ENCODE measurements at places on chromosomes 5 and 9.

- H3K4me1 ChIP-seq: peaks cover 6% of the 10 kb centered on the region
- H3K36me3 ChIP-seq: no peaks in the 10 kb centered on the region
Observed at GRCh38 chr9:128358861-128359260, 12.3 kb upstream of the URM1 start.

- no peak overlapping the region for H3K27ac ChIP-seq
- no peaks in the 10 kb centered on the region for H3K4me1 ChIP-seq
- H3K27me3 ChIP-seq: no peaks in the 10 kb centered on the region
- no peak overlapping the region for H3K4me3 ChIP-seq
Observed at GRCh38 chr5:25439025-25439424, 794.2 kb upstream of the CDH10 start.

- H3K4me1 ChIP-seq: peaks cover 4% of the 10 kb centered on the region
- no peaks in the 10 kb centered on the region for H3K36me3 ChIP-seq
- DNase-seq: peak; percentile 86
- H3K27ac ChIP-seq: peak within 1 kb of the TSS; percentile 64
Observed at GRCh38 chr5:178895615-178896571, at the start of gene ZFP2. Gene ZFP2, plus strand, starts transcription at chr5:178895913. Its CDS starts 35,401 bp downstream, at chr5:178931314.

GRCh38 chr9:114214686-114215414 is 59.5 kb downstream of the COL27A1 start:
- no peak overlapping the region for H3K4me3 ChIP-seq
- no peaks in the 10 kb centered on the region for H3K27me3 ChIP-seq
- no peaks in the 10 kb centered on the region for H3K4me1 ChIP-seq
- H3K36me3 ChIP-seq: no peaks in the 10 kb centered on the region
- H3K27ac ChIP-seq: no peak overlapping the region

DNA sequence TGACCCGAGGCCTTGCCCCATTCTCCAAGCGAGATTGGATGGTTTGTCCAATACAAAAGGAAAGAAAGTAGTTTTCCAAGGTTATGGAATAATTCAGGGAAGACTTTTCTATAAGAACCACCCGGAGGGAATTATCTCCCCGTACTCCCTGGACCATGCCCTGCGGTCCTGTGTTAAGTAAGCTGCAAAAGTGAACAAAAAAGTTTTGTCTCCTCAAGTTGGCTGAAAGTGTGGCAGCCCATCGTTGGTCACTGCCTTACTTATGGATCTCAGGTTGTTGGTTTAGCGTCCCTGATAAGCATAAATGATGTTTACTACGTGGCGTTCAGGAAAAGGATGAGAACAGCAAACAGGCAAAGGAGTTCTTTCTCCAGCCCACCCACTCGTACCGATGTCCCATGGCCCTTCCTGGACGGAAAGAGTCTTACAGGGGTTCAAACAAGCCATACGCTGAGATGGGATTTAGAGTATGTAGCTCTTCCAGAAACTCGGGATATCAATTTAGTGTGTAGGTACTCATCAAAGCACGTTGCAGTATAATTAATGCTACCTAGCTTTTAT is 413 bp upstream of the AUH start:
- no peaks in the 10 kb centered on the region for H3K36me3 ChIP-seq
- H3K27ac ChIP-seq: peak overlapping the region; percentile 93
- H3K4me1 ChIP-seq: peaks cover 9% of the 10 kb centered on the region
- peak overlapping the region; percentile 98 for H3K4me3 ChIP-seq
- no peaks in the 10 kb centered on the region for H3K27me3 ChIP-seq

GRCh38 chr9:23171479-23171878 is 654.6 kb downstream of the ELAVL2 start:
- H3K4me3 ChIP-seq: no peak overlapping the region
- no peaks in the 10 kb centered on the region for H3K27me3 ChIP-seq
- H3K36me3 ChIP-seq: no peaks in the 10 kb centered on the region
- no peak for DNase-seq
- H3K27ac ChIP-seq: no peak overlapping the region
- H3K4me1 ChIP-seq: no peaks in the 10 kb centered on the region

DNA sequence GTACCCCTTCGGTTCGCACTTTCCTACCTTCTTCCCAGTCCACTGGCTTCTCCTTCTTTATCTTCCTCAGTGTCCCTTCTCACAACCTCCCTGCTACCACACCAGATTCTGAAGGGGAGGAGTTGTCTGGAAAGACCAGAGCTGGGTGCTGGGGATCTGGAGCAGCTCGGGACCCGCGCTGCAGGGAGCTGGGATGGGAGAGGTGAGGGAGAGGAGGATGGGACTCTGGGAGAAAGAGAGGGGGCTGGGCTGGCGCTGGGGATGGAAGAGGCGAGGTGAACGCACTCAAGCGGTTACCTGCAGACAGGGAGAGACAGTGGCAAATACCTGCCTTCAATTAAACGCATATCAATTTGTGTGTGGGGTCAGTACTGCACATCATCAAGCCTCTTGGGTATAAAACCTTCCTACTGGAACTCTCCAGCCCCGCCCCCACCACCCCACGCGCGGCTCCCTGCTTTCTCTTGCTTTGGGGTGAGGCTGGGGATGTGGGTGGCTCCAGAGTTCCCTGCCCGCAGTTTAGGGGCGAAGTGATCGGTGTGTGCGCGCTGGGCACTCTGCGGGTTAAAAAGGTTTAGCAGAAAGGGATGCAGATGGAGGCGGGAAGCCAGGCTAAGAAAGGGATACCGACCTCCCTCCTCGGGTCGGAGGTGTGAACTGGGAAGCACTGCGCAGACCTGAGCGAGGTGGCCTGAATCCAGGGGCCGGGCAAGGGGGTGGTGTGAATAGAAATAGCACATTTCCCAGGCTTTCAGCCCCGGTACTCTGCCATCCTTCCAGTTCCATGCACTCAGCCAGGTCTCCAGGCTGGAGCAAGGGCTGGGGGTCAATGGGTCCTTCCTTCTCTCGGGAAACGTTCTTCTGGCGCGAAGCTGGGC is 977 bp upstream of the PAM start:
- H3K4me1 ChIP-seq: no peaks in the 10 kb centered on the region
- no peaks in the 10 kb centered on the region for H3K27me3 ChIP-seq
- H3K36me3 ChIP-seq: no peaks in the 10 kb centered on the region

GRCh38 chr5:123283031-123283430 is 140.2 kb downstream of the CEP120 start:
- no peaks in the 10 kb centered on the region for H3K36me3 ChIP-seq
- no peak overlapping the region for H3K4me3 ChIP-seq
- no peak overlapping the region for H3K27ac ChIP-seq
- DNase-seq: no peak
- H3K4me1 ChIP-seq: no peaks in the 10 kb centered on the region

GRCh38 chr5:66884564-66885243 is 288.5 kb downstream of the MAST4 start:
- no peaks in the 10 kb centered on the region for H3K4me1 ChIP-seq
- no peaks in the 10 kb centered on the region for H3K27me3 ChIP-seq
- no peak for DNase-seq
- H3K27ac ChIP-seq: peak overlapping the region; percentile 7

- no peak for DNase-seq
- H3K4me1 ChIP-seq: no peaks in the 10 kb centered on the region
- no peaks in the 10 kb centered on the region for H3K27me3 ChIP-seq
- no peak overlapping the region for H3K4me3 ChIP-seq
- no peak overlapping the region for H3K27ac ChIP-seq
- no peaks in the 10 kb centered on the region for H3K36me3 ChIP-seq
Observed at GRCh38 chr9:109423877-109424276, 74.2 kb downstream of the PTPN3 start.

DNA sequence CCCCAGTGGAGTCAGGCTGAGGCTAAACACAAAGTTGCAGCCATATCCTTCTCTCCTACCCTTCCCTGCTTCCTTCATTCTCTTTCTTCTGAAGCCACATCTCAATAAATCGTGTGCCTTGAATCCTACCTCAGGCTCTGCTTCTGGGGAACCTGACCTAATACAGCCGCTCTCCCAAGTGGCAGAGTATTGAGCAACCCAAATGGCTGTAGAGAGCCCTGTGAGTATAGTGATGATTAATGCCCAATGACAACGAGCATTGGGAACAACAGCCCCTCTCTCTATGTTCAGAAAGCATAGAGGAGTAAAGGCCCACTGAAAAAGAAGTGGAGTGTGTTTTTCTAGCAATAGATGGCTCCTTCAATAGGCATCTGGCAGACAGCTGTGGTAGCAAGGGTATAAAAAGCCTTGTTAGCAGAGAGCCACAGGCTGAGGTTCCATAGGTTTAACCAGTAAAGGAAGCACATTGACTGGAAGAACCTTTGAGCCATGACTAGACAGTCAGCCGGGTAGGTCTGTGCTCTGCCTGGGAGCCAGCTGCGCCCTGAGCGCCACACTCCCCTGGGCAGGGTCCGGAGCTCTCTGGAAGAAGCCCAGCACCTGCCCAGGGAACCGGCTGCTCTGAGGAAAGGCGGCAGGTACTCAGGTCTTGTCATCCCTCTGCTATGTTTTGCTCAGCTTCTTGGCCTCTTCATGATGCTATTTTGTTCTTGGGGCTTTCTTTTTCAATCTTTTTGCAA is 22.6 kb upstream of the HSPA9 start:
- no peaks in the 10 kb centered on the region for H3K36me3 ChIP-seq
- no peak overlapping the region for H3K4me3 ChIP-seq
- no peaks in the 10 kb centered on the region for H3K4me1 ChIP-seq
- H3K27ac ChIP-seq: no peak overlapping the region

DNA sequence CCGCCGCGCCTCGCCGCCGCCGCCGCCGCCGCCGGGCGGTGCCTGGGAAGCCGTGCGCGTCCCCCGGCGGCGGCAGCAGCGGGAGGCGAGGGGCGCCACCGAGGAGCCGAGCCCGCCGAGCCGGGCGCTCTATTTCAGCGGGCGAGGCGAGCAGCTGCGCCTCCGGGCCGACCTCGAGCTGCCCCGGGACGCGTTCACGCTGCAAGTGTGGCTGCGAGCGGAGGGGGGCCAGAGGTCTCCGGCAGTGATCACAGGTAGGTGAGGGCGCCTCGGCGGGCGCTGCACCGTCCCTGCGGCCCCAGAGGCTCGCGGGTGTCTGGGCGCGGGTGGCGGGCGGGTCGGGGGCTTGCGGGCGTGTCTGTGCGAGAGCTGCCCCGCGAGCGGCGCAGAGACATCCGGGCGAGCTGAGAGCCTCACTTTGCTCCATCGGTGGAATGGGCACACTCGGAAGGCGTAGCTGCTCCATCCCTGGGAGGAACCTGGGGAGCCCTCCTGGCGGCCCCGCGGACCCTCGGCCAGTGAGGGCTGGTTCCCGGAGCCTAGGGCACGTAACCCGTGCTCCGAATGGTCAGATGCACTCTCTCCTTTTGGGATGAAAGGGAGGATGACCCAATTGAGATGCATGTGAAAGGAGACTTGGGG is 864 bp downstream of the PAPPA start:
- no peak overlapping the region for H3K27ac ChIP-seq
- H3K36me3 ChIP-seq: no peaks in the 10 kb centered on the region
- peaks cover 4% of the 10 kb centered on the region for H3K27me3 ChIP-seq
- H3K4me1 ChIP-seq: no peaks in the 10 kb centered on the region
- peak overlapping the region; percentile 57 for H3K4me3 ChIP-seq

DNA sequence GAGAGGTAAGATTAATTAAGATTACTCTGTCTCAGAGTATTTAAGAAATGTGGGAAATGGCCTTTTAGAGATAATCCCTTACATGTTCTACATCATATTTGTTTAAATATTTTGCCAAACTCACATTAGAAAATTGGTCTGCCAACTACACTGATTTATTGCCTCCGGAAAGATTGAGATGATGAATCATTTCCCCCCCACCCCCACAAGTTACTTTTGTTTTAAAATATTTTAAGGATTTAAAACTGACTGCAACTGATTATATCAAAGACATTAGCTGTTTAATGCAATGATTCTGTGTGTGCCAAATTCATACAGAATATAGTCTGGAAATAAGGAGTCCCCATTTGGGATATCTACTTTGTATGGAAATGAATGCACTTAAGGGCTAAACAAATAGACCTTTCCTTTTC is 674.4 kb downstream of the PRR16 start:
- no peaks in the 10 kb centered on the region for H3K36me3 ChIP-seq
- no peaks in the 10 kb centered on the region for H3K4me1 ChIP-seq
- no peak for DNase-seq
- H3K27ac ChIP-seq: no peak overlapping the region
- no peaks in the 10 kb centered on the region for H3K27me3 ChIP-seq

DNA sequence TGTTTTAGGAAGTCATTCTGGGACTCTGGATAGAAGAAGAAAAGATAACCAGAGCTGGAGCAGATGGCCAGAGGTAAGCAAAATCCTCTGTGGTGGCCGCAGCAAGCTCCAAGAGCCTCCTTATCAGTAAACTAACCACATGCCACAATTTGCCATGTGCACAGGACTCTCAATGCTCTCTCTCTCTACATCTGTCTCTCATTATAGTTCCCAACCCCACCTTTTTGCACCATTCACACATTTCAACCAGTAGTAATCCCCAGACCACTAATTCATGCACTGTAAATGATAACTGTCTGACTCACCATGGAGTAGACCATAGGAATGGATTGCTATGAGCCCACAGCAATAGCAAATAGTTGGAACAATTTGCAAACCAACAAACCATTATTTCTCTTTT is 526.1 kb downstream of the TLR4 start:
- DNase-seq: no peak
- H3K27me3 ChIP-seq: no peaks in the 10 kb centered on the region
- no peaks in the 10 kb centered on the region for H3K4me1 ChIP-seq
- H3K27ac ChIP-seq: no peak overlapping the region
- H3K36me3 ChIP-seq: no peaks in the 10 kb centered on the region

Measured in pancreas (tissue), 10 donors.